Liver (tissue), 10 donors: ENCODE measurements at places on chromosomes 12 and 14. TPM values are rescaled to one million over a fixed set of nuclear protein-coding genes. Genes with fewer than 3 reads are reported as not detected.

GRCh38 chr12:120515496-120515895, 13.5 kb downstream of the COQ5 start:
- no peak overlapping the region for H3K4me3 ChIP-seq
- H3K36me3 ChIP-seq: peaks cover 19% of the 10 kb centered on the region
- no peak overlapping the region for H3K27ac ChIP-seq
- no peaks in the 10 kb centered on the region for H3K27me3 ChIP-seq
- no peak for DNase-seq
- H3K4me1 ChIP-seq: no peaks in the 10 kb centered on the region

GRCh38 chr12:20096430-20096829, 271.9 kb upstream of the PDE3A start:
- H3K36me3 ChIP-seq: no peaks in the 10 kb centered on the region
- H3K27ac ChIP-seq: no peak overlapping the region
- no peak for DNase-seq
- H3K27me3 ChIP-seq: no peaks in the 10 kb centered on the region

Gene DENND5B
- total RNA-seq: 23.1 TPM

DNA sequence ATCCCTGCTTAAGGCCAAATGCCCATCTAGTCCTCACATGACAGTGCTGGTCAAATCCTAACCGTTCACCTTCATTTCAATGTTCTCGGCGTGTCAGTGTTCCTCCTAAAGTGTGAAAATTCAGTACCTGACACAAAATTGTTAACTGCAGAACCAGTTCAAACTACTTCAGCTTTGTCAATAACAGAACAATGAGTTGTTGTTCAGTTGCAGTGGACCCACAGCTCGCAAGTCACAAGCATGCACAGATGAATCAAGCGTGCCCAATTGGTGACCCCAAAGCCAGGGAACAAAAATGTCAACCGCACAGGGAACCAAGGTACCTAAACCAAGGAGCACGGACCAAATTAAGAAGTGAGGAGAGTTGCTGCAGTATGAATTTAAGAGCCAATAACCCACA, 23.2 kb downstream of the NRDE2 start:
- H3K4me3 ChIP-seq: no peak overlapping the region
- peaks cover 25% of the 10 kb centered on the region for H3K36me3 ChIP-seq
- H3K27me3 ChIP-seq: no peaks in the 10 kb centered on the region
- H3K4me1 ChIP-seq: peaks cover 11% of the 10 kb centered on the region

DNA sequence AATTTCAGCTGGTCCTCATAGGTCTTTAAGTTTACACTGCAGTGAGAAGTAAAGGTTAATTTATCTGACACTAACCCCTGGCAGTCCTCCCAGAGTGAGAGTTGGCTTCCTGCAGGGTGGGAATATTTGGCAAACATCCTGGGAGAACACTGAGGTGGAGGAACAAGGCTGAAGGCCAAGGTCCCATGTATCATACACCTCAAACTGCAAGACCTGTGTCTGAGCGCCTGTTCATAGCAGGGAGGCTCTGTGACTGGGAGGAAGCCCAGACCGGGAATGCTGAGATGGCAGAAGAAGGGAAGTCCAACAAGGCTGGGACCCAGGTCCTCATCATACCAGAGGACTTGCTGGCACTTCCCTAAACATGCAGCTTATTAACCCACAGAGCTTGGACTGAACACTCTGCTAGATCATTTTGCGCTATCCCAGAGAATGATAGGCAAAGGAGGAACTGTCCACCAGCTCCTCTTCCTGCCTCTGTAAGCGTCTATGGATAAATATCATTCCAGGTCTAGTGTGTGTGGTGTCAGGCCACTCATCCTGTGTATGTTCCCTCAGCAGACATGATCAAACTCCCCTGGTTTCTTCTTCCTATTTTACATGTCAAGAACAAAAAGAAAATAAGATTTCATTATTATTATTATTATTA, 199.6 kb upstream of the CNOT2 start:
- no peak overlapping the region for H3K4me3 ChIP-seq
- no peaks in the 10 kb centered on the region for H3K4me1 ChIP-seq
- no peak for DNase-seq
- H3K36me3 ChIP-seq: no peaks in the 10 kb centered on the region

GRCh38 chr14:105123064-105123665, 45.4 kb downstream of the JAG2 start:
- H3K4me1 ChIP-seq: no peaks in the 10 kb centered on the region
- H3K27me3 ChIP-seq: peaks cover 2% of the 10 kb centered on the region
- H3K4me3 ChIP-seq: no peak overlapping the region
- DNase-seq: no peak
- H3K36me3 ChIP-seq: no peaks in the 10 kb centered on the region

- no peak overlapping the region for H3K27ac ChIP-seq
- peaks cover 4% of the 10 kb centered on the region for H3K4me1 ChIP-seq
- no peaks in the 10 kb centered on the region for H3K36me3 ChIP-seq
- no peaks in the 10 kb centered on the region for H3K27me3 ChIP-seq
Measured at GRCh38 chr14:63496837-63497400, 46.3 kb downstream of the PPP2R5E start.

DNA sequence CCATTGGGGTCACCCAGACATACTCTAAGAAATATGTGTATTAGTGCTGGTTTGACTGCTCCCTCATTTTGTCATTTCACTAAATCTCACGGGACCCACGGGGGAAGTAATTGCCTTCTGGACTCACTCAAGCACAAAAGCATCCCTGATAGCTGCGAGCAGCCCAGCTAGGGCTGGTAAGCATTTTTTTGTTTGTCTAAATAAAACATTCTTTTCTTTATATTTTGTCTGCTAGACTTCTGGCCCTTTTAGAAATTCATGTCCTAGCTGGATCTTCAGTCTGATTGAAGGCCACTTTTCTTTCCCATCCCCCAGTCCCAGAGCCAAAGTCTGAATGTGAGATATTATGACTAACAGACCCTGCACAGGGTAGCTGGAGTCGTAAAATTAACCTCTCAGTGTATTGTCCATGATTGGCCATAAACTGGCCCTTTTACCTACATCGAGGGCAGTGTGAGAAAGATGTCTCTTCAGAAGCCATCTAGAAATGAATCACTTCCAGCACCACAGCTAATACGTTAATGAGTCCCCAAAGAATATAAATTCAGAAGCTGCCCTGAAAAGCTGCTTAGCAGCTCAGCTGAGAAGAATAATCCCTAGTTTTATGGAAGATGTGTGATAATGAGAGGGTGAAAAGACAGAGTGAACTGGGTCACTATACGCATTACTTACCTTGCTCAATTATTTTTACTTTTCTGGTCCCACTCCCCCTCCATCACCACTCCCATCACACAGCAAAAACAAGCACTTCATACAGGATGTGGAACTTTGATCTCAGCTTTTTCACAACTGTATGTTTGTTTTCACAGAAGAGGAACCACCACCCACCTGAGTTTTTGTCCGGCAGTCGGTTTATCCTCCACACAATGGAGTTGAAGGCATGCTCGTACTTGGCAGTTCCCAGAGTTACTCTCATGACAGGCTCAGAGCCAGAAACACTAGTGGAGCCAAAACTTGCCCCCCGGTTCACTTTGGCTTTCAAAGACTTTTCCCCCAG, 55.6 kb upstream of the GTF2A1 start:
- H3K27me3 ChIP-seq: no peaks in the 10 kb centered on the region
- DNase-seq: no peak
- no peaks in the 10 kb centered on the region for H3K4me1 ChIP-seq
- no peak overlapping the region for H3K4me3 ChIP-seq
- no peaks in the 10 kb centered on the region for H3K36me3 ChIP-seq
- no peak overlapping the region for H3K27ac ChIP-seq

- H3K27ac ChIP-seq: no peak overlapping the region
- H3K4me3 ChIP-seq: no peak overlapping the region
- H3K36me3 ChIP-seq: peaks cover 3% of the 10 kb centered on the region
- H3K4me1 ChIP-seq: no peaks in the 10 kb centered on the region
- no peaks in the 10 kb centered on the region for H3K27me3 ChIP-seq
Measured at GRCh38 chr14:70338550-70338949, 20.9 kb downstream of the COX16 start.

Gene KRT72
- not detected for total RNA-seq

DNA sequence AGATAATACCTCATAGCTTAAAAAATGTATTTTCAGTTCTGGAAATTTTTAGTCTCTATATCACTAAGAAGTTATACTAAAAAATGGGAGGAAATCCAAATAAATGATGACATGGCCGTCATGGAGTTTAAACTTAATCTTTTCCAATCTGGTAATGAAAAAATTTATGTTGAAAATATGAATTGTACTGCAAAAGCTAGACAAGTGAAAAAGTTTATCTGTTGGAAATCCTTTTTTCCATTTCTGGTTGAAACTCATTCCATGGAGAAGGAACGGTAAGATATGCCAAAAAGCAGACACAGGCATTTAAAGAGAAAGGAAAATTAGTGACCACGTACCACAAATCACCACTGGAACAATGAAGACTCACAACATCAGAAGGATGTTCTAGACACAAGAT, 314.2 kb upstream of the PRICKLE1 start:
- no peaks in the 10 kb centered on the region for H3K36me3 ChIP-seq
- no peak for DNase-seq
- H3K4me1 ChIP-seq: no peaks in the 10 kb centered on the region
- H3K27ac ChIP-seq: no peak overlapping the region
- H3K27me3 ChIP-seq: no peaks in the 10 kb centered on the region
- no peak overlapping the region for H3K4me3 ChIP-seq

DNA sequence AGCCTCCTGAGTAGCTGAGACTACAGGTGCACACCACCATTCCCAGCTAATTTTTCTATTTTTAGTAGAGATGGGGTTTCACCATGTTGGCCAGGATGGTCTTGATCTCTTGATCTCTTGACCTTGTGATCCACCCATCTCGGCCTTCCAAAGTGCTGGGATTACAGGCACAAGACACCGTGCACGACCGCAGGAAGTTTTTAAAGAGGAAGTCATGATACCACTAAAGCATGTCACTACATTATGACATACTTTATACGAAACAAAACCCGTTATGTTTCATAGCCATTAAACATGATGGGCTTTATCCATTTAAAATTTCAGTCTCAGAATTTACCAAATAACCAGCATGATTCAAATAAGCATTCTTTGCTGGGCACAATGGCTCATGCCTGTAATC, 83.8 kb upstream of the DUSP6 start:
- H3K27me3 ChIP-seq: no peaks in the 10 kb centered on the region
- no peak overlapping the region for H3K27ac ChIP-seq
- H3K36me3 ChIP-seq: peaks cover 1% of the 10 kb centered on the region
- no peak for DNase-seq
